ENCODE measurements at places on chromosomes 2 and 18.

GRCh38 chr2:2455151-2455550 is 124.1 kb upstream of the MYT1L start:
- DNase-seq, result no peak

DNA sequence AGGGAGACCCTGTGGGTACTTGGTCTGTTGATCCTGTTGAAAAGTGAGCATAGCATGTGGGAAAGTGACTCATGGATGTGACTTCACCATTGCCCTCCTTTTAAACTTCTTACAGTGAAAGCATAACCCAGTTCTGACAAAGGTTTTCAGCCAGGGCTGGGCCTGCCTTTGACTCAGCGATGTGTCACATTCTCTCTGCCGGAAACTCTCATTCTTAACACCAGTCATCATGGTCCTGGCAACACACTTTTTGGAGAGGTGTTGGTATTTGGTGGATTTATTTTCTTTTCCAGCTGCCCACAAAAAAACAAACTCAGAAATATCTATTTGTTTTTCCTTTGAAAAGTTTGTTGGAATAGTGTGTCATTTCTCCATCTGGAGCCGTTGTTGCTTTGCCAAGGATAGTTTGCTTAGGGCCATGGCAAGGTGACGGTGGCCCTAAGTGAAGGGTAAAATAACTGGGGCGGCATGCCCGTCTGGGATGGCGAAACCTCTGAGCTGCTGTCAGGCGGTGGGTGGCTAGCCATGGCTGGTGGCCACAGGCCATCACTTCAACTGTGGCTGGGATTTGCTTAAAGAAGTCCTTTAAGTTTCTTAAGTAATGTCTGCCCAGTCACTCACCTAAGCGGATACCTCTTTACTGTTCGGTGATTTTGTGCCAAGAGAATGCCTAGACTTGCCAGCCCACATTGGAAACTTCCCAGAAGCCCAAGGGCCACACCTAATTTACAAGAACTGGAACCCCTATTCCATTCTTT is 123.3 kb downstream of the LTBP1 start:
- DNase-seq, result no peak

GRCh38 chr2:215969131-215969841 is 44.1 kb downstream of the MREG start:
- DNase-seq, result no peak

GRCh38 chr2:162258686-162259085 is 15.4 kb upstream of the FAP start:
- no peak for DNase-seq

- DNase-seq, result no peak
Observed at GRCh38 chr2:648476-649424, 28.5 kb downstream of the TMEM18 start.

DNA sequence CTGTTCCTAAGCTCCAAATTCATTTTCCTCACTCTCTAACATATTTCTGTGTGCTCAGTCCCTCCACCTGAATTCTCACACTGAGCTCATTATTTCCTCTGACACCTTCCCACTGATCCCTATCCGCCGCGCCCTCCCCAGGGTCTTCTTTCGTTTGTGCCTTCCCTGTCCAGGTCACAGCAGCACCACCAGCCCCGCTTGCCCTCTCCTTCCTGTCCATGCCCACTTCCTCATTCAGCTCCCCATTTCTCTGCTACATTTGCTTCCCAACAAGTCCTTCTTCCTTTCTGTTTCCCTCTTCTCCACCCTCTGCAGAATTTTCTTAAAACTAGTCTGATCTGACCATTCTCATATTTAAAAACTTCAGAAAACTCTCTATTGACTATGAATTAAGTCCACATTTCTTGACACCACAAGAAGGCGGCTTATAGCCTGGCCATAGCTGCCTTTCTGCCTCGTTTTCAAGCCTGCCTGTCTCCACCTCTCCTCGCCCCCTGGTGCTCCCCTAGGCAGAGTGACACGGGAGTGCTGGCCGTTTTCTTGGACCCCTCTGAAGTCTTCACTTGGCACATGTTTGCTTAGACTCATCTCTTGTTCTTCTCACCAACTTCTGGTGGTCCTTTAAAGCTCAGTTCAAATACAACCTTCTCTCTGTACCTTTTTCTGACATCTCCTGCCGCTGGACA is 138.7 kb upstream of the BOD1L2 start:
- DNase-seq, result no peak

- no peak for DNase-seq
Observed at GRCh38 chr2:406231-406630, 118.3 kb upstream of the ALKAL2 start.

Data from nucleus accumbens (tissue), 56 donors.